NCI-H345 (cell line): ENCODE measurements at places on chromosomes 7 and 10.

GRCh38 chr7:64557601-64558322 is 5.1 kb downstream of the ZNF680 start:
- DNase-seq: no peak

- peak; percentile 34 for DNase-seq
Measured at GRCh38 chr7:148303295-148304082, 287.1 kb upstream of the C7orf33 start.

DNA sequence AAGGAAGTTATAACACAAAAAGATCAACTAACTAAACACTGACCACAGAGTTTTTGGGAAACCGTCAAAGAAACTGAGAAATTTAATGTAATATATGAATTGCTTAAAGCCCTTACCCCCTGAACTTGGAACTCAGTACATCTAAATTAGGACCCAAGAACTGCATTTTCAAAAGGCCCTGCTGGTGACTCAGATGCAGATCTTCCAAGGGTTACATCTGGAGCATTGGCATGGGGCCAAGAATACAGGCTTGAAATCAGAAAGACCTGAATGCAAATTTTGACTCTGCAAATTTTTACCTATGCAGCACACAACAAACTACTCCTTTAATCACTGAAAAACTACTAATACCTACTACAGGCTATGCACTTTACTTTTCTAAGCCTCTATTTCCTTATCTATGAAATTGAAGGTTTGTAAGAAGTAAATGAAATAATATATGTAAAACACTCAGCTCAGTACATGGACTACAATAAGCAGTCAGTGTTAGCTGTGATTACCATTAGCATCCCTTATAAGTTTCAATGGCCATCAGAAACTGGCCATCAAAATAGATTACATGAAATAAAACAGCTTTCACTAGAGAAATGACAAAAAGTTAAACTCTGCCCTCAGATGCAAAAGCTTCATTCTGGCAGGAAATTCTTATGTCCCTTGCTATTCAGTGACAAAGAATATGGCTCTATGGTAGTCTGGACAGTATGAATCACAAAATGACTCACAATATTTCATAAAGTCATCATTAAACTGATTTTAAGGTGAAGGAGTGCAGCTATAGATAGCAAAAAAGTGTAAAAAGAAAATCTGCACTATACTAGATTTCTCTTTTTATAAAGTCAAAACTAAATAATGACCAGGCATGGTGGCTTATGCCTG is 43.6 kb downstream of the NSUN6 start:
- DNase-seq: peak; percentile 53

DNA sequence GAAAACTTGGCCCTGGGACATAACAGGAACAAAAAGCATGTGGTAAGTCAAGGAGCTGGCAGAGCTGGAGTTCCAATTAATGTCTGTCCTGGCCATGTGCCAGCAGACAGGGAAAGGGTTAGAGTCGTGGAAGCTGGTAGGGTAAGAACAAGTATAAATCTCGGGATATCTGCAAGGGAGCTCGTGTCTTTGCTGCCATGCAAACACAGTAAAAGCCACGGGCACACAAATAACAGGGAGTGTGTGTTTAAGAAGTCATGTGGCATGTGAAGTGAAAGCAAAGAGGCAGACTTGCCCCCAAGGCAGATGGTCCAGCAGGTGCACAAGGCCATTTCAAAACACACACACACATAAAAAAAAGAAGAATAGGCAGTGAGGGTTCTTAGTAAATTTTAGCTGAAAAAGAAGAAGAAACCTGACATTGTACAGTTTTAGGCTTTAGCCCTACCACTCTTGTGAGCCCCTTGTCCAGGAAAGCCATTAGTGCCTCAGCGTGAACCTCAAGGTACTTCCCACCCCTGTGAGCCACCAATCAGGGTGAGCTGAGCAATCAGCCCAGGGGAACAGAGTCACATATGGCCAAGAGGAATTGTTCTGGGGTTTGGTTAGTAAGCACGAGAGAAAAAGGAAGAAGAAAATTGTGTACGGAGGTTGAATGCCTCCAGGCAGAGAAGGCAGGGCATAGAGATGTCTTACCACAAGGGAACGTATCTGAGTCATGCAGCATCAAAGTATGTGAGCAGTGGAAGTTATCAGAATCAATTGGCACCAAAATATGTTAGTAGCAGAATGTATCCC is 32.8 kb upstream of the ARHGAP12 start:
- peak; percentile 69 for DNase-seq

DNA sequence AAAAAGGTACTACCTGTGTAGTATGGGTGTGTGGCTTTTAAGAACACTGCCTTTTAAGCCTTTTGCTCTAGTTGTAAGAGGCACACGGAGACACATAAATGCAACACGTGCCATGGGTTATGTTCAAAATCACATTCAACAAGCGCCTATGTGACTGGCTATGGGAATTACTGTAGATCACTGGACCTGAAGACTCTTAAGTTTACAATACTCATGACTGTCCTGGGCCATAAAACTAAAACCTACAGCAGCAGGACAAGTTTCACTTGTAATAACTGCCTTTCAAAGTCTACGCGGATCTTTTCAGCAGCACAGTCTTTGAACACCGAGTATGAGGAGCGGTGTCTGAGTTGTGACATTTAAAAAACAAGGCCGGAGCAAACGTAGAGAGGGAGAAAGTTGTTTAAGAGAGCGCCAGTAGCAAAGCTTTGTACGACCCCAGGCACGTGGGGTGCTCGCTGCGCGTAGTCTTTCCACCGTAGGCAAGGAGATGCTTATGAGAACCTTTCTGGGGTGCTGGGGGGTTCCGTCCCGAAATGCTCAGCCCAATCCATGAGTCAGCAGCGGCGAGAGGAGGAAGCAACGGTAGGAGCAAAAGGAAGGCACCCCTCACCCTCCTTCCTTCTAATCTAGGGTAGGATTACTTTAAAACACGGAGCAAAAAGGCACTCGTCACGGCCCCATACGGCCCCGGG is 662 bp downstream of the DNAJC2 start:
- no peak for DNase-seq

DNA sequence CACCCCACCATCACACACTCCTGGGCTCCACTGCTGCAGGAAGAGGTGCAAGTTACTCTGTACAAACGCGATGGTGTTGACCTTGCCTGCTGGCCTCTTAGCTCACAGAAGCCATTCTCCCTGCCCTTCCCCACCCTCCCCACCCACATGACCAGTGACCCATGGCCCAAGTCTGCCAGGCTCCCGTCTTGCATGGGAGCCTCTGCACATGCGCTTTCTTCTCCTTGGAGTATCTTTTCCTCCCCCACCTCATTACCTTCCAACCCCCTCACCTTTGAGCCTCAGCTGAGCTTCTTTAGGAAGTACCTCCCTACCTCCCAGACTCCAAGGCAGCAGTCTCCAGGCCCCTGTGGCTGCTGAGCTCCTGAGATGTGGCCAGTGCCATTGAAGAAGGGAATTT is 337.7 kb upstream of the ZNF32 start:
- no peak for DNase-seq

DNA sequence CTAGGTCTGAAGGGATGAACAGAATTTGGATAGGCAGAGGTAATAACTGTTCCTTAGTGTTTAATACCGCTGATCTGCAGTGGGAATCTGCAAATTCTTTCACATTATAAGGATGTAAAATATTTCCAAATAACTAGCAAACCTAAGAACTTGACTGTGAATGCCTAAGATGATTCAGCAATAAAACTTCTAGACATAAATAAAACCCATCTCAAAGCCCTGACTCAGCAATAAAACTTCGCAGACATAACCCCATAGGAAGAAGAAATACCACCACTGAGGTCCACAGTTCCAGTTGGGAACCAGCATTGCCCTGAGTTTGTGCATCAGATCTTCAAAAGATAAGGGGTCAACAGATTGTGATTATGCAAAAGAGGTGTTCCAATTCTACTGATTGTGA is 354.2 kb downstream of the GFRA1 start:
- no peak for DNase-seq

DNA sequence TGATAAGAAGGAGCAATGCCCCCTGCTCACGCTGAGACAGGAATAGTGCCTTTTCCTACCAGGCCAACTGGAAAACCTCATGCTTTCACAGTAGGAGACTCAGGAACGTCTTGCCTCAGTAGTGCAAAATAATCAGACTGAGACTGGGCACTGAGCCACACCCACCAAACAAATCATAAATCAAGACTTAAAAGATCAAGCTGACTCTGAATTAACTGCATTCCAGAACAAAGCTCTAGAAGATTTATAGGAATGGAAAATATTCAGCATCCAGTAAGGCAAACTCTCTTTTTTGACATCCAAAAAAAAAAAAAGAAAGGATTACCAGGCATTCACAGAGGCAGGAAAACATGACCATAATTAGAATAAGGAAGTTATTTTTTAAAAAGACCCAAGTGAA is 30.5 kb upstream of the SLC18A3 start:
- no peak for DNase-seq

DNA sequence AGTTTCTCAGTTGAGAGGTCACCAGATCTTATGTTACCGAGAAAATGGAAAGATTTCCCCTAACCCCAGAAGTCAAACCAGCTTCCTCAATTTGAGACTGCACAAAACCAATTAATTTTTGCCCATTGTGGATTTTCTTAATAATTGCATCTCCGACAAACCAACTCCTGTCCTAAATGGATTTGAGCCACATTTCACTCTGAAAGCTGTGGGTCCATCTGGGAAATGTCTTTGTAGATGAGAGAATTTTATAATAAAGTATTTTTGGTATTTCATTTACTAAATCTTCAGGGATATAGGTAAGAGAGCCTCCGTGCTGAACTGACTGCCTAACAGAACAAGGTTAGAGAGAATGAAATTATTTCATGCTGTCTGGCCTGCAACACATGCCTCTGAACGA is 99.7 kb upstream of the PDCD4 start:
- no peak for DNase-seq

- no peak for DNase-seq
Measured at GRCh38 chr7:93245525-93246432, 13.6 kb downstream of the VPS50 start.

GRCh38 chr7:142130267-142130666 is 18.7 kb downstream of the MGAM2 start:
- DNase-seq: no peak

- DNase-seq: no peak
Measured at GRCh38 chr7:40680657-40681056, 545.9 kb downstream of the SUGCT start.

GRCh38 chr10:119531067-119531466 is 11.5 kb downstream of the RGS10 start:
- no peak for DNase-seq

DNA sequence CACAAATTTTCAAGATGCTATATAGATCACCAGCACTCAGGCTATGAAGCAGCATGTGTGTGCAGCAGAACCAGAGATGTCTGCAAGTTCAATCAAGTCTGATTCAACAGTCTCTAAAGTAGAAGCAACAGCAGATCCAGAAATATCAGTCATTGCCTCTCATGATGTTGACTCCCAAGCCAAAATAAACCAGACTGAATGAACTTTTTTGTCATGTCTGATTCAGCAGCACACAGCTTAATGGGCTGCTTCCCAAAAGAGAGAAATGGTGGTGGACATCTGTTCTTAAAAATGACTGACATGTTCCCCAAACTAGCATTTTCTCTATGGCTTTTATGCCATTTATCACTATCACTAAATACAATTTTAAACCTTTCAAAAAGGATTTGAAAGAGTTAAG is 53.8 kb downstream of the TMEM26 start:
- DNase-seq: no peak

DNA sequence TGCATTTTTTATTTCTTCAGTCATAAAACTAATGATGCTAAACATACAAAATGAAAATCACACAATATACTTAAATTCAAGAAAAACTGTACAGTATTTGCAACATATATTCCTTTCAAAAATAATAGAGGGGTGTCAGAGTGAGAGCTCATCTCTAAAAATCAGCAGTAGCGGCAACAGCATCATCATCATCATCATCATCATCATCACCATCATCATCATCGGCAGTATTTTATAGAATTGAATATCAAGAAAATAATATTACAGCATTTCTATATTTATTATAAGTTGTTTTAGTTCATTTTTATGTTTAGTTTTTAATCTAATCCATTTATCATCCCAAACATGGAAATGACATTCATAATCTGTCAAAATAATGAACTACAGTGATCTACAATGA is 67.4 kb upstream of the PPP1R3A start:
- DNase-seq: no peak

- DNase-seq: peak; percentile 1
Measured at GRCh38 chr10:92756201-92757065, 66.7 kb downstream of the HHEX start.

DNA sequence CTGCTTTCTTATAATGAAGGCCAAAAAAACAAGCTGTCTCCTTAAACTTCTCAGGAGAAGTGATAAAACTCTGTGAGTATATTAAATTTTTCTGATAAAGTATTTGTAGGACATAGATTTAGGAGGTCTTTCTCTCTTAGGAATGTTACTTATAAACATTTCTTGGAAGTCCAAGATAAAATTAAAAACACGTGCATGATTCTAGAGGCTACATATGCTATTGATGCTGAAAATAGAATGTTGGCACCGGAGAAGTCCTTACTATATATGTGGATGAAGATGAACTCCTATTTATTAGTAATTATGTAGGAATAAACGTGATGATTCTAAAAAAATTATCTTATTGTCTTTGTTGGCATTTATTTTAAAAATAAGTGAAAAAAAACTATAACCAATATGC is 241.3 kb upstream of the LRRTM3 start:
- DNase-seq: no peak

- DNase-seq: no peak
Measured at GRCh38 chr7:92206672-92207071, 27.7 kb upstream of the LRRD1 start.

GRCh38 chr7:27172823-27173510 is 1.2 kb downstream of the HOXA10 start:
- DNase-seq: peak; percentile 29

GRCh38 chr7:134873253-134873652 is 93.8 kb downstream of the CALD1 start:
- no peak for DNase-seq

- DNase-seq: no peak
Measured at GRCh38 chr10:22704471-22704911, 9.9 kb downstream of the PIP4K2A start.

GRCh38 chr10:22505911-22506685 is 160.8 kb downstream of the SPAG6 start:
- DNase-seq: no peak

GRCh38 chr10:117477961-117478670 is 64.4 kb upstream of the EMX2 start:
- DNase-seq: no peak

DNA sequence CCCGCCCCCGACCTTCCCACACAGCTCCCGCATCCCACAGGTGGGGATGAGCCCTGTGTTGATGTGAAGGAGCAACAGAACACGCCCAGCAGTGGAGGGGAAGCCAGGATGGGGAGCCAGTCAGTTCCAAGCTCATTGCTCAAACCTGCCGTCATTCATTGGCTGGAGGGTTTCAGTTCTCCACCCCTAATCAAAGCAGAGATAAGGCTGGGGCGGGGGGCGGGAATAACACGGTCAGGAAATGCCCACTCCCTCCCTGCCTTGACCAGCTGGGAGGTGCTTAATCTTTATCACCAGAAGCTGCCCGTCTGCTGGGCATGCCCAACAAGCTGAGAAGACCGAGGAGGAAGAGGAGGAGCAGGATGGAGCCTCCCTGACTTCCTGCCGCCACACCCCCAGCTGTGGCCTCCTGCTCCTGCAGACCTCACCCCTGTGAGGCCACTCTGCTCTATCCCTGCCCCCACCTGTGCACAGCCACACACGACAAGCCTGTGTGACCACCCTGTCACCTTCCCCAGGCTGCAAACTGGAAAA is 265.1 kb downstream of the ZEB1 start:
- no peak for DNase-seq
